ENCODE measurements at places on chromosomes 1 and 21. TPM values are rescaled to one million over a fixed set of nuclear protein-coding genes. Genes with fewer than 3 reads are reported as not detected.

GRCh38 chr1:156727926-156728598 is at the start of gene METTL25B:
TSS of gene METTL25B (plus strand) at chr1:156728469. CDS start at chr1:156729105, 636 bp downstream.
- peak; percentile 88 for DNase-seq

- no peak for DNase-seq
These were observed at the start of gene TMOD4 for GRCh38 chr1:151175863-151176262. TSS of gene TMOD4 (minus strand) at chr1:151175981. CDS start at chr1:151174875, 1,106 bp downstream.

DNA sequence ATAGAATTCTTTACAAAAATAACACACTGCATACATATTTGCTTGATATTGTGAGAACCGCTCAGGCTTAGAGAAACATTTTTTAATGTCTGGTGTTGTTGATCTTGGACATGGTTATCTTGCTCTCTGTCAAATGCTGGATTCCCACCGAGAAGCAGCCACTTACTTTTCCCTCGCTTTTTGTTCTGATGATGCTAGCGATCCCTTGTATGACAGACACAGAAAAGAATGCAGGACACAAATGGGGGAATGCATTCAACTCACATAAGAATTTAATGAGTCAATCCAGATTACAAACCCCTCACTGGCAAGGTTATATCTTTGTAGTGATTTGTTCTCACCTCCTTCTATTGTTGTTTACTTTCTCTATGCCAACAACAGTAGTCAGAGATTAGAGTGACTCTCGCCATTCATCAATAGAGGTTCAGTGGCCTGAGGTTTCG is 76.8 kb upstream of the AKT3 start:
- no peak for DNase-seq

- no peak for DNase-seq
These were observed 52.0 kb upstream of the ARHGEF16 start for GRCh38 chr1:3402258-3403010.

DNA sequence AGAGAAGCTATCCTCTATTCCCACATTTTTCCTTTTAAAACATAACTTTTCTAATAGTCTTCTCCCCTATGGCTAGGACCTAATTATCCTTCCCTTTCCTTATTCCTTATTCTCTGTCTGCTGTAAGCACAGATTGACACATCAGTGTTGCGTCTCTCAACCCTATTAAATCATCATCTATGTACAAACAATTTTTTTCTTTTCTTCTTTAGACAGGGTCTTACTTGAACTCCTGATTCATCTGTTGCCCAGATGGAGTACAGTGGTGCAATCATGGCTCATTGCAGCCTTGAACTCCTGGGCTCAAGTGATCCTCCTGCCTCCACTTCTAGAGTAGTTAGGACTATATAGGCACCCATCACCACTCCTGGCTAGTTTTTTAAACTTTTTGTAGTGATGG is 8.3 kb downstream of the KLHDC9 start:
- DNase-seq = no peak

- DNase-seq = no peak
These were observed 29.0 kb downstream of the NEK7 start for GRCh38 chr1:198185759-198186158.

DNA sequence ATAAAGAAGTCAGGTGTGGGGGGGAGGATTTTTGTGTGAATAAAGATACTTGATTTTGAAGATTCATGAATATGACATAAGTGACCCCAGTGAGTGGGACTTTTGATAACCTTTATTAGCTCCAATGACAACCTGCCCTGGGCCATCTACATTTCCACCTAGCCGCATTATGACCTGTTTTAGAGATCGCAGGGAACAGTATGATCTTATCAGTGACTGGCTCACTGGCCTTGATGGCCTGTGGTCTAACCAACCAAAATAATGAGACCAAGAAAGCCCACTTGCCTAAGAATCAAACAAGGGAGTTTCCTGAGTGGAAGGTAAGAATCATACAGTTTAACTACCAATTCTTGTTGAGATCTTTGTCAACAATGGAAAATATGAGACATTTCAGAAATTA is 1.8 kb downstream of the ELAPOR1 start:
- no peak for DNase-seq

Gene ZSWIM5
- 2.8 TPM for total RNA-seq
